H1 (cell line): ENCODE measurements at places on chromosomes 2 and 18.

DNA sequence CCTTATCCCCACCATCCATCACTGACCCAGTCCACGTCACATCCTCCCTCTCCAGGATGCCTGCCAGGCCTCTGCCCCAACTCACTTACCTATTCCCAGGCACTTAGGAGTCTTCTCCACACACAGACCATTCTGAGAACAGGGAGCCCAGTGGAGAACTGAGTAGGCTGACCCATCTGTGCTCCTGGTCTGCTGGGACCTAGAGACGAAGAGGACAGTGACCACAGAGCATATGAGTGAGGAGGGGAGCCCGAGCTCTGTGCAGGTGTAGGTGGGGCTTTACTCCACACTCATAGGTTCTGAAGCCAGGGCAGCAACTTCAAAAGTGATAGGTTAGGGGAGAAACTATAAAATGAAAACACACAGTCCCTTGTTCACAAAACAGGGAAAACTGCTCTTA, 130.0 kb downstream of the NDUFA10 start:
- no peak overlapping the region for H3K27ac ChIP-seq
- H3K36me3 ChIP-seq: no peaks in the 10 kb centered on the region
- no peak for DNase-seq
- H3K4me3 ChIP-seq: no peak overlapping the region
- H3K4me1 ChIP-seq: peaks cover 6% of the 10 kb centered on the region
- no peaks in the 10 kb centered on the region for H3K27me3 ChIP-seq

DNA sequence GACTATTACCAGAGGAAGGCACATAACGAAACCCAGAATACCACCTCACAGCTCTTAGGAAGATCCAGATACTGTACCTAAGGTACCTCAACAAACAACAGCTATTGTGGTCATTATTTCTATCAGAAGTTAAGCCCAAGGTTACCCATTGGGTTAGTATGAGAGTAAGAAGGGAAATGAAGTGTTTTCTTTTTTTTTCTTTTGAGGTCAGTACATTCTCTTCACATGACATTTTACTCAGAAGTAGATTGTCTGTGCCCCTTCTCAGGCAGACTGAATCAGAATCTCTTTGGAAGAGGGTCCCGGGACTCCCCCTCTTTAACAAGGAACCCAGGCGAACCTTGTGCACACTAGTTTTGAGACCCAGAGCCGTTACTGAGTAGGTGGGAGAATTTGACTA, 233.7 kb upstream of the CXCR4 start:
- H3K27ac ChIP-seq: no peak overlapping the region
- no peaks in the 10 kb centered on the region for H3K36me3 ChIP-seq
- no peak for DNase-seq
- H3K27me3 ChIP-seq: no peaks in the 10 kb centered on the region
- H3K4me1 ChIP-seq: no peaks in the 10 kb centered on the region

DNA sequence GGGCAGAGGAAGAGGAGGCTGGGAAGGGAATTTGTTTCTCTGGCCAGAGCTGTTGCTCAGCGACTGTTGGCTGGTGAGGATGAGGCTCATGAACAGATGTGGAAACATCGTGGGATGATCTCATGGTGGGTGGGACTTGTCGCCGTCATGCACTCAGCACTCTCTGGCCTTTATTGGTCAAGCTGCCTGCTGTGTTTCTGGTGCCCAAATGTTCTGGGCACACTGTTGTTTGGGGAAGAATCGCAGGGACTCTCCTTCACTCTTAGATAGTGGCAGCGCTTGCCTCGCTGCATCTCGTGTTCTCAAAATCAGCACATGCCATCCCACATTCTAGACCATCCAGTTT, 145.6 kb downstream of the AGAP1 start:
- DNase-seq: no peak
- H3K27me3 ChIP-seq: no peaks in the 10 kb centered on the region
- H3K4me1 ChIP-seq: peaks cover 7% of the 10 kb centered on the region
- H3K27ac ChIP-seq: no peak overlapping the region

- H3K4me1 ChIP-seq: no peaks in the 10 kb centered on the region
- DNase-seq: no peak
- H3K27ac ChIP-seq: no peak overlapping the region
- no peaks in the 10 kb centered on the region for H3K27me3 ChIP-seq
Measured at GRCh38 chr2:217465100-217465499, 537.7 kb downstream of the TNS1 start.
